ENCODE measurements at places on chromosomes 11 and 22. TPM values are rescaled to one million over a fixed set of nuclear protein-coding genes. Genes with fewer than 3 reads are reported as not detected.

The GSTT2B gene
- total RNA-seq: 0.39 TPM

The FJX1 gene
- 36.0 TPM for total RNA-seq

The CBLIF gene
- not detected for total RNA-seq

The TMEM86A gene
- 0.38 TPM for total RNA-seq

The MPST gene
- 73.4 TPM for total RNA-seq

The LDLRAD3 gene
- total RNA-seq: 30.2 TPM

The UQCR10 gene
- total RNA-seq: 124 TPM

The VPREB1 gene
- not detected for total RNA-seq

The MMP1 gene
- total RNA-seq: 0.73 TPM

Measured in A549 treated with Mapracorat at 1 μM for 4 hours (cell line).